ENCODE measurements at places on chromosomes 12 and 14. TPM values are rescaled to one million over a fixed set of nuclear protein-coding genes. Genes with fewer than 3 reads are reported as not detected.

GRCh38 chr14:104770851-104771272 lies 17.9 kb downstream of the SIVA1 start:
- no peak for DNase-seq

DNA sequence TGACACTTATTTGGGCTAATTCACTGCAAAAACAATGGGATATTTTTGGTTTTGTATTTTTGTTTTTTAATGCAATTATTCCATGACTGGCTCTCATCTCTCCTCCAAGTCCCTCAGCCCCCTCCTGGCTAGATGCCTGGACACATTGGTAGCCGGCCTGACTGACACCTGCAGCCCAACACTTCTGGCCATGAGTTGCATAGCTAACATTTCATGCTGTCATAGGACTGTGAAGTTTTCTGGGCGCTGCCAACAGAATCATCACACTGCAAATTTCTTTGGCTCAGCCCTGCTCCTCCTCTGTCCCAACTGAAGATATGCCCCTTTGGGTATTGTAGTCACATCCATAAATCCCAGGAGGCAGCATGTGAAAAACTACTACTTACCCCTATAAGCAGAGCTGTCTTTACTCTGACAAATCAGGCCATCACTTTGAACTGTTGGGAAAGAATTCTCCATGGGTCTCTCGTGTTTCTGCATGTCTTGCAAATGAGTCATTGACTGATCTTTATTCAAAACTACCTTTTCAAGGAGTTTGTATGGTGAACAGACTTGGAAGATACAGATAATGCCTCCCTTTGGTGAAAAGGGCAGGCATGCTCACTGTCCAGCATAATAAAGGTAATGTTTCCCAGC lies 126.7 kb upstream of the LGR5 start:
- no peak for DNase-seq

GRCh38 chr12:92717202-92717601 lies 14.4 kb downstream of the PLEKHG7 start:
- DNase-seq = peak; percentile 12

DNA sequence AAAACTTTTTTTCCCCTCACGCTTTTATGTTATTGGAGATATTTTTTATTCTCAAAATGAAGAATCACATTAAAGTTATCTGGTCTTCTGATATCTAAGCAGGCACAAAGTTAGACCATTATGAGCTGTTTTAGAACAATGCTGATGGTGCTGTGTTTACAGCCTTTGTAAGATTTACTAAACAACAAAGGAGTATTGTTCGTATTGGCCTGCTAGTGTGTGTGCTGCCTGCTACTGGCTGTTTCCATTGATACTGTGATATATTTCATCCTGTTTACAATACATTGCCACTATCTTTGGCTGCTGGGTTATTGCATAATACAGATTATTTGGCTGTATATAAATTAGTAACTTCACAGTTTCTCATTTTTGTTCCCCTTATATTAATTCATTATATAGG lies 220.8 kb downstream of the ITPR2 start:
- no peak for DNase-seq

DNA sequence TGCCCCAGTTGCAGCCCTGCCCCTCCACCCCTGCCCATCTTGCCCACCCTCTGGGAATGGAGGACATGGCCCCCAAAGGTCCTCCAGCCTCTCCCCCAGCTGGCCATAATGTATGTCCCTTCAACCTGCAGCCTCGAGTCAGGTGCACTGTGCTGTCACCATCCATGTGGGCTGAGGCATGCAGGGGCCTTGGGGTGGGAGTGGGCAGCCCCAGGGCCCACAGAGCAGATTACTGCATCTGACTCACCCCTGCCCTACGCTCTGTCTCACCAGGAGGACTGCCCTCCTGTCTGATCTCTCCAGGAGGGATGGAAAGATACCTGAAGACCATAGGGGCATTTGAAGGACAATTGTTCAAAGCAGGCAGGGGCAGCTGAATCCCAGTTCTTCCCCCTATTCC lies 13.3 kb downstream of the SYNDIG1L start:
- no peak for DNase-seq

- peak; percentile 72 for DNase-seq
Measured at GRCh38 chr12:111753144-111753881, 13.4 kb upstream of the ALDH2 start.

DNA sequence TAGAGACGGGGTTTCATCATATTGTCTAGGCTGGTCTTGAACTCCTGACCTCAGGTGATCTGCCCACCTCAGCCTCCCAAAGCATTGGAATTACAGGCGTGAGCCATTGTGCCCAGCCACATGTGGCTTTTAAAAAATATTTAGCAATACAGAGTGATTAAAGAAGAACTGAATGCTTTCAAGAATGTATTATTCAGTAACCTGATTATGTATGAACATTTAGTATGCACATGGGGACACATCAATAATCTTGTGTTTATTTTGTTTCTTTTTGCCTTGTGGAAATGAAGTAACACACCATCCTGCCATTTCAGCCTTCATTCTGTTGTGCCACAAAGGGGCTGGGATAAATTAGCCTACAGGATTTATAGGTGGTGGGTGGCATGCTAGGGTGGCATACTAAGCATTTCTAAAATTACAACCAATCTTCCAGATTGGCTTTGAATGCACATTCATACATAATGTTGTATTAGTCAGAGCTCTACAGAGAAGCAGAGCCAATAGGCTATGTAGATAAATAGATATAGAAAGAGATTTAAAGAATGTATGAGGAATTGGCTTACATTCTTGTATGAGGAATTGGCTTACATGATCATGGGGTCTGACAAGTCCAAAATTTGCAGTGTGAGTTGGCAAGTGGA lies 25.5 kb upstream of the TXNRD1 start:
- DNase-seq = no peak

- no peak for DNase-seq
Measured at GRCh38 chr12:4034921-4035320, 161.7 kb upstream of the PARP11 start.

GRCh38 chr12:49584591-49584990 lies 16.6 kb upstream of the MCRS1 start:
- no peak for DNase-seq

- DNase-seq = peak; percentile 48
Measured at GRCh38 chr14:22656945-22657731, 13.0 kb upstream of the OR6J1 start.

GRCh38 chr12:2163177-2163941 lies 110.6 kb downstream of the CACNA1C start:
- peak; percentile 61 for DNase-seq

- no peak for DNase-seq
Measured at GRCh38 chr12:68119724-68120211, 39.8 kb downstream of the IFNG start.

- DNase-seq = no peak
Measured at GRCh38 chr14:58563978-58564377, 73.8 kb upstream of the DACT1 start.

- DNase-seq = no peak
Measured at GRCh38 chr12:1848745-1849144, 28.4 kb downstream of the LRTM2 start.

GRCh38 chr14:24372701-24373416 lies 4.9 kb downstream of the NFATC4 start:
- no peak for DNase-seq

DNA sequence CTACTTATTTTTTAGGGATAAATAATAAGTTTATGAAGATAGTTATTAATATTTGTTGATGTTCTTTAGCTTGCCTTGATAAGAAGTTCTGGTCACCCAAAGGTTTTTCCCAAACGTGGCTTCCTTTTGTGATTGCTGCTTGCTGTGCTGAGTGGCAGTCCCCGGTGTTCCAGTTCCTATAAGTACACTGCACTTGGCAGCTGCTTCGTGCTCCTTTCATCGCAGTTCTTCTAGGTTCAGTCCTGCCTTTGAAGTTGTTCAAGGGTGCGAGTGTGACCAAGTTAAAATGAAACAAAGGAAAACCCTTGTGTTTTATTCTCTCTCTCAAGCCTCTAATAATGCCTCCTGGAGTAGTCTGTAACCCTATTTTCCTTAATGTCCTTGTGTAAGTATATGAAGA lies 128.5 kb upstream of the ATF1 start:
- no peak for DNase-seq

- no peak for DNase-seq
Measured at GRCh38 chr12:1622406-1622805, 6.6 kb upstream of the WNT5B start.

DNA sequence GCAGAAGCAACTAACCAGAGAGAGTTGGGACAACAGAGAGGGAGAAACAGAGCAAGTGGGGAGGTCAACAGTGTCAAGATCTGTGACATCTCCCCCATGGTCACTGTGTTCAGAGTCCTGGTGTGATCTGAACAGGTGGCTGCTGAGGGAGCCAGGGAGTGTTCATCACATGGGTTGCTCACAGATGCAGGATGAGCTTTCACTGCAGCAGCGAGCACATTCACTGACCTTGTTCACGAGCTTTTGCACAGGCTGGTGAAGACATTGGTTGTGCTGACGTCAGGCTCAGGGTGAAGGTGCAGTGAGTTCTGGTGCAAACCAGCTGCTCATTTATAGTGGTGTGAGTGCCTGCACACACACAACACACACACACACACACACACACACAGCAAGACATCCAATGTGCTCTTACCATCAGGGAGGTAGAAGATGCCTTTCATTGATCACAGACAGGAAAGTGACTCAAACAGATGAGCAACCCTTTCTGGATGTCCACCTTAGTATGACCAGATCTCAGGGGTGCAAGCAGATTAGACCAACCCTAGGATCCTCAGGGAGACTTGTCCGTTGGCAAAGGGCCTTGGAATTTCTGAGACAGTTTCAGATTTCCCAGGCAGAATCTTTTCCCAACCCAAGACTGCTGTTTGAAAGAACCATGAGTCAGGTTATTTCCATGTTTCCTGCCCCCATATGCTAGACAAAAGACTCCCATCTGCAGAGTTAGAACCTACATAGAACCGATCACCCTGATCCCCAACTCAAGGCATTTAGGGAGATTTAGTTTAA lies 44.3 kb upstream of the OR10AD1 start:
- DNase-seq = no peak

DNA sequence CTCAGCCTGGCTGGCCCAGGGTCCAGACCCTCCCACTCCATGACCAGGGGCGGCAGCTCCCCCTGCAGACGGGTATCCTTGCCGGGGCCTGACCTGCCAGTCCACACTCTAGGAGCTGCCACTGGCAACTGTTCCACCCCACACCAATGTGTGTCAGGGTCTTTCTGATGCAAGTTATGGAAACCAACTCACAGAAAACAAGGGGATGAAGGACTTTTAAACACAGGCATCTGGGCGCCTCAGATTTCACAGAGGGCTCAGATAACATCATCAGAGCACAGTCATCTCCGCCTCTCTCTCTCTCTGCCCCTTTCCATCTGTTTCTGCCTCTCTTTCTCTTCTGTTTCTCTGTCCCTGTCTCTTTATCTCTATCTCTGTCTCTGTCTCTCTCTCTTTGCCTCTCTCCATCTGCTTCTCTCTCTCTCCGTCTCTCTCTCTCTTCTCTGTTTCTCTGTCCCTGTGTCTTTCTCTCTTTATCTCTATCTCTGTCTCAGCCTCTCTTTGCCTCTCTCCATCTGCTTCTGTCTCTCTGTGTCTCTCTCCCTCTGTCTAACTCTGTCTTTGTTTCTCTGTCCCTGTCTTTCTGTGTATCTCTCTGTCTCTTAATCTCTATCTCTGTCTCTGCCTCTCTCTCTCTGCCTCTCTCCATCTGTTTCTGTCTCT lies 67.4 kb upstream of the FBRSL1 start:
- no peak for DNase-seq

DNA sequence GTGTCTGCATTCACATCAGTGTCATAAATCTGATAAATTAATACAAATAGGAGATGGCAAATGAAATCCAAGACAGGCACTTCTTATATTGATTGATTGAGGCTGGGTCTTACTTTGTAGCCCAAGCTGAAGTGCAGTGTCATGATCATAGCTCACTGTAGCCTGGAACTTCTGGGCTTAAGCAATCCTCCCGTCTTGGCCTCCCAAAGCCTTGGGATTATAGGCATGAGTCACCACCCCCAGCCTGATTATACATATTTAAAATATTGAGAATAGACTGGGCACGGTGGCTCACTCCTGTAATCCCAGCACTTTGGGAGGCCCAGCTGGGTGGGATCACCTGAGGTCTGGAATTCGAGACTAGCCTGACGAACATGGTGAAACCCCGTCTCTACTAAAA lies 51.3 kb downstream of the MARK3 start:
- no peak for DNase-seq

DNA sequence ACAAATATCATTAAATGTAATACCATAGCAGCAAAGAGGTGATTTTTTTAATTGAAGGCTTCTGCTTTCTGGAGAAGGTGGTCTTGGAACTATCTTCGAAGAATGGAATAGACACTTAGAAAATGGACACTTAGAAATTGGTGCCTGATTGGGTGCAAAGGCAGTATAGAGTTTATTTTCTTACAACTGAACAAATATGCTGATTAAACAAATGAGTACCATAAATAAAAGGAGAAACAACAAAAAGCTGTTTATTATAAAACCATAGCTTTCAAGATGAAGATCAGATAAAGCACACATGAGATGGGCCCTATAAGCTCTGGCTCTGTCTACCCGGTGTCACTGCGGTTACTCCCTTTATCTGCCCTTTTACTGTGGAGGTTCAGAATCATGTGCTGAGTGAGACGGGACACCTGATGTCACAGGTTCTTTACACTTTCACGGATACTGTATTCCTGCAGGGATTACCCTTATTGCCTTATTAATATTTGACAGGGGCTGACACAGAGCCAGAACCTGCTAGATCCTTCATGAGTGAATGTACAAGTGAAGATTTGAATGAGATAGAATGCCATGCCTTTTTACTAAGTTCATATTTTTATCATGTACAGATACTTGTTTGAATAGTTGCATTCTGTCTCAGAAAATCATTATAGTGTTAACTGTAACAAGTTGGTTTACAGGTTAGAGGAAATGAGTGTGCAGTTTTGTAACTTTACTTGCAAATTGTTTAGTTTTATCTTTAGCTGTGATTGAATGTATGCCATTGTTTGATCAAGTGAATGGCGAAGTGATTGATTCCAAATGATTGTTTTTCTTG lies 477.5 kb upstream of the RGS6 start:
- DNase-seq = peak; percentile 4

DNA sequence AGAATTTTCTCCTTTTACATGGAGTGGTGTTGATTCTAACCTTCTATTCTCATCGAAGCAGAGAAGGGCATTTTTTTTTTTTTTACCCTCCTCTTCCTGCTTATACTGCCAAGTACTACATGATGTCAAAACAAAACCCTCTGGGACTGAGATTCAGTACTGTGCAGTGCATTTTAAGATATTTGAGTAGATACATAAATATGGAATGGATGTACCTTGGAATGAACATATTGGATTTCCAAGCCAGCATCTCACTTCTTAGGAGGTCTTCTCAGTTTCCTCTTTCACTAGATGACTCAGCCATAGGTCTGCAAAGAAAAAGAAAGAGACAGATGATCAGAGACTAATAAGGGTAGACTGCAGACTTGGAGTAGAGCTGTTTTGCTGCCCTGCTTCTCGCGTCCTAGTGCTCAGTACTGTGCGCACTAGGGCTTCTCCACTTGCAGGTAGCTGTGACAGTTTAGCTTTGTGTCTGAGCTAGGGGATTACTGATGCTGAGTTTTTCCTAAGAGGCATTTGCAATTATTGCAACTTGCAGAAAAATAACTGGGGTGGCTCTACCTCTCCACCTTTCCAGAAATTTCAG lies 20.4 kb downstream of the TPH2 start:
- DNase-seq = no peak

Gene IGF1
- total RNA-seq = not detected

Gene FERMT2
- total RNA-seq = 21.0 TPM

Gene TOMM20L
- not detected for total RNA-seq

Gene SERPINA3
- 1,748 TPM for total RNA-seq

All from Calu3 (cell line).